ENCODE measurements at places on chromosomes 6 and 20.

DNA sequence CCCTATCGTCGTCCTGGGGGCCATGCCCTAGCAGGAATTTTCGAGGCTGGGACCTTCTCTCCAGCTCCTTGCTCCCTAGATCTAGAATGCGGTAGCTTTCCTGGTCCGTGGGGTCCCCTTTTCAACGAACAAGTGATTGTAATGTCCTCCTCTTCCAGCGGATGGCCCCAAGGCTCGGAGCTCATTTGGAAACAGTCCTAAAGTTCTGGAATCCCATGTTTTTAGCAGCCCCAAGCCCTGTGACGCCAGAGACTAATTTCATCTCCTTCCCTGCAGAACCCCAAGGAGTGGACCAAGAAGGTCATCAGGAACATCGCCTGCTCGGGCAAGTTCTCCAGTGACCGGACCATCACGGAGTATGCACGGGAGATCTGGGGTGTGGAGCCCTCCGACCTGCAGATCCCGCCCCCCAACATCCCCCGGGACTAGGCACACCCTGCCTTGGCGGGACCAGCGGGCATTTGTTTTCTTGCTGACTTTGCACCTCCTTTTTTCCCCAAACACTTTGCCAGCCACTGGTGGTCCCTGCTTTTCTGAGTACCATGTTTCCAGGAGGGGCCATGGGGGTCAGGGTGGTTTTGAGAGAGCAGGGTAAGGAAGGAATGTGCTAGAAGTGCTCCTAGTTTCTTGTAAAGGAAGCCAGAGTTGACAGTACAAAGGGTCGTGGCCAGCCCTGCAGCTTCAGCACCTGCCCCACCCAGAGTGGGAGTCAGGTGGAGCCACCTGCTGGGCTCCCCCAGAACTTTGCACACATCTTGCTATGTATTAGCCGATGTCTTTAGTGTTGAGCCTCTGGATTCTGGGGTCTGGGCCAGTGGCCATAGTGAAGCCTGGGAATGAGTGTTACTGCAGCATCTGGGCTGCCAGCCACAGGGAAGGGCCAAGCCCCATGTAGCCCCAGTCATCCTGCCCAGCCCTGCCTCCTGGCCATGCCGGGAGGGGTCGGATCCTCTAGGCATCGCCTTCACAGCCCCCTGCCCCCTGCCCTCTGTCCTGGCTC lies 48.5 kb downstream of the PYGB start:
- no peak for DNase-seq

DNA sequence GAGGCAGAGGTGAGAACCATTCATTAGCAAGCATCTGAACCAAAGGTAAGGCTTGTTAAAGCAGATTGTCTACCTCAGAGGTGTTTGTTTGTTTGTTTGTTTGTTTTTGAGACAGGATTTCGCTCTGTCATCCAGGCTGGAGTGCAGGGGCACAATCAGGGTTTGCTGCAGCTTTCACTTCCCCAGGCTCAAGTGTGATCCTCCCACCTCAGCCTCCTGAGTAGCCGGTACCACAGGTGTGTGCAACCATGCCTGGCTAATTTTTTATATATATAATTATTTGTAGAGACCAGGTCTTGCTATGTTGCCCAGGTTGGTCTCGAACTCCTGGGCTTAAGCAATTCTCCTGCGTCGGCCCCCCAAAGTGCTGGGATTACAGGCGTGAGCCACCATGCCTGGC lies 17.2 kb downstream of the CYP39A1 start:
- DNase-seq, result no peak

- no peak for DNase-seq
Observed at GRCh38 chr20:62364911-62365736, 2.0 kb downstream of the LAMA5 start.

DNA sequence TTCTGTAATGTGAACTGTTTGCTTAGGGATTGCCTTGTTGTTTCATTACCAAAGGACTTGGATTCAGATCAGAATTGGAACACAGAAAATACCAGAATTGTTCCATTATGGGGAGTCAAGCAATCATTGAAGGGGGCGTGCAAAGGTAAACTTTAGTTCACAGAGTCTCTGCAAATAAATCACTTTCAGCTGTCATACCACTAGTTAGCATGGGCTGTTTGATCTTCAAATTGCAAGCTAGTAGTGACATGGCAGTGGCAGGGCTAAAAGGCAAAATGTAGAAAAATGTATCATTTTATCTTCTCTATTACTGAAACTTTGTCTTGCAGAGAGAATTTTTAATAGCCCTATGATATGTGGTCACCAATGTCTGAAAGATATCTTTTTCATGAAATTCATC lies 483.2 kb upstream of the NRSN1 start:
- DNase-seq, result no peak

GRCh38 chr20:32089637-32090362 lies 19.7 kb upstream of the TM9SF4 start:
- DNase-seq, result no peak

GRCh38 chr20:43388268-43389002 lies 69.3 kb upstream of the SRSF6 start:
- no peak for DNase-seq

All from stimulated activated CD8-positive, alpha-beta memory T cell treated with anti-CD3 and anti-CD28 coated beads, Interleukin-4, amount 100 ng/mL, for 1 hour (primary cell).